Fibroblast of skin of left biceps (primary cell): ENCODE measurements at places on chromosomes 16 and 17.

DNA sequence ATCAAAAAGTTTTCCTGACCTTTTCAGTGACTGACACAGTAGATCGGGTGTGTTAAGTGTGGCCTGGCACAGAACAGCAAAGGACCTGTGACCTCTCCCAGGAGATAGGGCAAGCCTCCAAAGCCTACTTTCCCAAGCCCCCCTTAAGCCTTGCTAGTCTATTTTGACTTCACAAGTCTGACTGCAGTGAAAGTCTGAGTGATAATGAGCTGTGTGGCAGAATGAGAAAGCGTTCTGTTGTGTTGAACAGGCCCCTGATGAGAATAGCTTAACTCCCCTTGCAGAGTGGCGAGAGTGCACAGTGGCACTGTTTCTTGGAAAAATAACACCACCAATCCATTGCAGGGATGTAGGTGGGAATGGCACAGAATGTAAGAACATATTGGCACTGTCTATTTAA is 32.8 kb downstream of the MMD start:
- DNase-seq: no peak

DNA sequence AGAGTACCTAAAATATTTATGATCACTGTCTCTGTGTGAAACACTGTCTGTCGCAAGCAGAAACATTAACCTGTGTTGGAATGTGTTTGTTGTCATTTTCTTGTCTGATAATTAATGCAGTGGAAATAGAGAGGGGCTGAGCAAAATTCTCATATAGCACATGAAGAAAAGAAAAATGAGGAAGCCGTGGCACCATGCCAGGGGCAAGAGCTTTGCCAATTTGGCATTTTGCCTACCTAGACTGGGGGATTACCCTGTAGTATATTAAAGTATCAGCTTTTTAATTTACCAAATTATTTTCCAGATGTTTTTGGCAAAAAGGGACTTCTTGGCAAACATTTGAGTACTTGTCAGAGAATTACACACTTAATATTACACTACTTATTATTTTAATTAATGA is 1326.6 kb upstream of the GOT2 start:
- no peak for DNase-seq

GRCh38 chr17:52143542-52143941 is 15.0 kb downstream of the CA10 start:
- no peak for DNase-seq

DNA sequence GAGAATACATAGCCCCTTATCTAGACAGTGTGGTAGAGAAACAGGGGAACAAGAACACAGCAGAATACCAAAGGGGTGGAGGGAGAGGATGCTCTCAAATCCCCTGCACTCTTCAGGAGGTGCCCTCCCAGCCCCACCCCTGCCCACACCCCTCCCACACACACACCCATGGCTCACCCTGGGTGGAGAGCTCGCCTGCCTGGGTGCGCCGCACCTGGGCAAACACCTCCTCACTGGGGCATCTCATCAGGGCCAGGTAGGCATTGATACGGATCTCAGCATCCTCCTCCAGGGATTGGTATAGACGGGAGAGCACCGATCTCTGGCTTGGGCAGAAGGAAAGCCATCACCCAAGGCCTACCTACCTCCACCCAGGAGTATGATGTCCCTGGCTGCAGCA is 95.2 kb downstream of the LITAF start:
- DNase-seq: no peak

DNA sequence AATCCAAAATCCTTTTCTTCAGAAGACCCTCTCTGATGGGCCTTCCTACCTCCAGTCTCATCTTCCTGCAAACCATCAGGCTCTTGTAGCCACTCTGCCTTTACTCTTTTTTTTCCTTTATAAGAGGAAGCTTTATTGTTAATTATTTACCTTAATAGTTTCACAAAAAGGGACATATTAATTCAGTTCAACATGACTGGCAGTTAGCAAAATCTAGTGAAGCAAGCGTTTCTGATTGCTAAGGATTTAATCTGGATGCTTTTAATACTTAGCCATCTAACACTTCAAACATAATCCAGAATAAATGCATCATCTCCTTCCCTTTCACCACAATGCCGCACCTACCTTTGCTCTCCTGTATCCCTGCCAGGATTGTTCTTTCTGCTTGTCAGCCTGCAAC is 62.0 kb downstream of the SPACA3 start:
- no peak for DNase-seq
